ENCODE measurements at places on chromosomes 5 and 9.

- DNase-seq, result no peak
Measured at GRCh38 chr9:23541976-23542375, 284.1 kb downstream of the ELAVL2 start.

DNA sequence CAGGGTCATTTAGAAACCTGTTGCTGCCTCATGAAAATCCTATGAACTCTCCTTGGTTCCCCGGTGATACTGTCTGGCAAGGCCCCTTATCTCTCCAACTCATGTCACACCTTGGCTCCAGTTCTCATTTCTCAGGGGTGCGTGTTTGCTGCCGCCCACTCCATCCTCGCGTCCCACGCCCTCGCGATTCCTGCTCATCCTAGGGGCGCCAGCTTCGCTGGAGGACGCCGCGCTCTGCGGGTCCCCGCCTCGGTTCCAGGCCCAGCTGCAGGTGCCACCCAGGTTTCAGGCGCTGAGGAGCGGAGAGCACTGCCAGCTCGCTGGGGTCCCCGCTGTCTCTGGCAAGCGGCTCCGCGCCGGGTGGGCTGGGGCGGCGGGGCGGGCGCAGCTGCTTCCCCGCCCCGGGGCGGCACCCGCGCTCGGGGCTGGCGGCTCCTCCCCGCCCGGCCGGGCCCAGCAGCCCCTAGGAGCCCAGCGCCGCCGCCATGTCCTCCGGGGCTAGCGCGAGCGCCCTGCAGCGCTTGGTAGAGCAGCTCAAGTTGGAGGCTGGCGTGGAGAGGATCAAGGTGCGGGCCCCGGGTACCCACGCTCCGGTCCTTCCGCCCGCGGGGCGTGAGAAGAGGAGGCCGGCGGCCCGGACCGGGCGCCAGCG is at the start of gene GNG10:
TSS of gene GNG10 (plus strand) at position 456 of the 652 bp plus-strand sequence. CDS start at position 486, 30 bp downstream.
- DNase-seq, result peak; percentile 56

DNA sequence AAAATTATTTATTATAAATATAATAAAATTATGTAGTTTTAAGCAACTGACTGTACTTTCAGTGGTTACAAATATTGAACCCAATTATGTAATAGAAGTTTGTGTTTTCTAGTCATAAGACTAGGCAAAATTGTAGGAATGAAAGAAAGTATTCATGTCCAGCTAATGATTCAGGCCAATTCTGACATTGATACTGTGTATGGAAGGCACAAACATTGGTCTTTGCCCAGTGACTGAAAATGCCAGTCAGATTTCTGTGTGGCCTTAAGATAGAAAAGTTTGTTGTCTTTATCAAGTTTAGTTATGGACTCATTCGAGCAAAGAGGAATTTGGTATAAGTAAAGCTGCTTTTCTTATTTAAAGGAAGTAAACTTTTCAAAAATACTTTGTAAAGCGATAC is 60.3 kb downstream of the SLC12A2 start:
- DNase-seq, result no peak

DNA sequence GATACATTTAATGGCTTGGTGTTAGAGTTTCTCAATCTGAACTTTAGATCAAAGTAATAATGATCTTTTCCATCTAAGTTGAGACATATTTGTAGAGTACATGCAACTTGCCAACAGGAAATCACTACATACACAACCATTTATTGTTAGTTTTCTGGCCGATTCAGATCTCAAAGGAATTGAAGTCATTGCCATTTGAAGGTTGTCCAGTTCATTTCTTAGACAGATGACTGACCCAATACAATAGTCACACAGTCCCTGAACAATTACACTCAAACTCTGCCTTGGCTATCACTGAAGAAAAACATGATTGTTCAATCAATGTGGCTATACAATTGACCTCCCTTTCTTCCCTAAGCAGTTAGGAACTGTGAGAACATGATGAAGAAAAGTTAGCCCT is 753.2 kb upstream of the RIOK2 start:
- DNase-seq, result no peak

- DNase-seq, result no peak
Measured at GRCh38 chr5:17061973-17062470, 125.9 kb upstream of the MYO10 start.

GRCh38 chr5:3345195-3345594 is 250.4 kb upstream of the IRX1 start:
- DNase-seq, result no peak

GRCh38 chr5:136819526-136820302 is 454.4 kb upstream of the TRPC7 start:
- DNase-seq, result no peak

DNA sequence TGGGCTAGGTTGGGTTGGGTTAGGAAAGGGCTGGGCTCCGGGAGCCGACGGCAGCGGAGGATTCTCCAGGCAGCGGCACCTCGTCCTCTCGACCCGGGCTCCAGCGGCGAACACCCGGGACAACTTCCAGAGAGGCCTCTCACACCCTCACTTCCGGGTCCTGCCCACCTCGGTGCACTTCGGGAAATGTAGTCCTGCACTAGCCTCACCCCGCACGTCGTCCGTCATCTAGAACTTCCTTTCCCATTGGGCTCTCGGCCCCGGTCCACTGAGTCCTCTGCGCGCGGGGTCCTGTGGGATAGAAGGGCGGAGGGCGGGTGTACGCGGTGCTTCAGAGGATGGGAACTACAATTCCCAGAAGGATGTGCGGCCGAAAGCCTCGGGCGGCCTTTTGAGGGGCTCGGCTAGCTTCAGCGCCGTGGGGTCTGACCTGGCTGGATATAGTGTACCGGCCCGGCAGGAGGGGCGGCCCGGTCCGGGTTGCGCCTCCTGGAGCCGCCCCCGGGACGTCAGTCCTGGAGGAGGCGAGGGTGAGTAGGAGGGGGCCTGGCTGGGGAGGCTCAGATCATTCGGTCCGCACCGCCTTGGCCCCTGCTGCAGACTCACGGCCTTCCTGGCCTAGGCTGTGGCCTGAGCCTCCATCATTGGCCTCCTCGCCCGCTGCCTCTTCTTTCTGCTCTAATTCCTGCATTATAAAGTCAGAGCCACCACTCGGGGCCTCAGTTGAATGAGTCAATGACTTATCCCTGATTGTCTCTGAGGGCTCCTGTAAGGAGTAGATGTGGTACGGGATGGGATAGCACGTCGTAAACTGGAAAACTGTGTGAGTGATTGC is at the start of the genes ERP44 and INVS:
TSS of gene ERP44 (minus strand) at position 114 of the 835 bp plus-strand sequence. CDS start 160 bp downstream, outside the sequence.
TSS of gene INVS (plus strand) at position 357 of the 835 bp plus-strand sequence. CDS start 5,279 bp downstream, outside the sequence.
- peak; percentile 95 for DNase-seq

DNA sequence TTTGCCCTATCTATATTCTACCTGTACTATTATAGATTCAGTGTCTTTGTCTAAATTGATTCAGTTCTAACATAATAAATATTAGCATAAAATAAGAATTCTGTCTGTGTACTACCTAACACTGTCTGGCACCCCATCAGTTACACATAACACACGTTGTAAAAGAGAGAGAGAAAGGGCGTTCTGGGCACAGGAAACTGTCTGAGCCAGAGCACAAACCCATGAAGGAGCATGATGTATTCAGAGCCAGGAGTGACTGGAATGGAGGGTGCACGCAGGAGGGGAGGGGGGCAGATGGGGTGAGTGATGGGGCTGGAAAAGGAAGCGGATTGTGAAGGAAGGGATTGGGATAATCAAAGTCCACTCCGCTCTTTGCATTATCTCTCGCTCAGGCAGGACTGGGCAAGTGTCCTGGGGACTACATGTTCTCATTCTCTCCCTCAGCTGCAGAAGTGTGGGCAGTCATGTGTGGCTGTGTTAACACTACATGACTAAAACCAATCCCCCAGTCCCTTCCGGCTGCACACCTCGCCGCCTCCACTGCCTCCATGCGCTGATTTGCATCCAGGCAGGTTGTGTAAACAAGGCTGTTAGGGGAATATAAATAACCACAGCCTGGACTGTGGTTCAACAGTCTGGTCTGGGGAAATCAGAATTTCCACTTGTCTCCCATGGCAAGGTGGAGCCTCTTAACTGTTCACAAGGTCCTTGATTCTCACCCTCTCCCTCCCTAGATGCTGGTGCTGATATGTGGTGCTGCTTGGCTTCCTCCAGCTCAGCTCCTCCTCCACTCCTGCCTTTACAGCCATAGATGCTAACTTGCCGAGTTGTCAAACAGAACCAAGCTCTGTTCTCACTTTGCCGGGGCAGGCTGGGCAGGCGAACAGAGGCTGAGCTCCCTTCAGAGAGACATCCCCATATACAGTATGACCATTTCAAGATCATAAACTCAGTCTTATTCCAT is 367.5 kb upstream of the BRINP1 start:
- no peak for DNase-seq

GRCh38 chr5:177123789-177124485 is 9.6 kb upstream of the NSD1 start:
- no peak for DNase-seq

- DNase-seq, result no peak
Measured at GRCh38 chr9:134985451-134985850, 67.7 kb upstream of the FCN1 start.

- DNase-seq, result no peak
Measured at GRCh38 chr5:56913766-56914165, 4.4 kb downstream of the SETD9 start.

DNA sequence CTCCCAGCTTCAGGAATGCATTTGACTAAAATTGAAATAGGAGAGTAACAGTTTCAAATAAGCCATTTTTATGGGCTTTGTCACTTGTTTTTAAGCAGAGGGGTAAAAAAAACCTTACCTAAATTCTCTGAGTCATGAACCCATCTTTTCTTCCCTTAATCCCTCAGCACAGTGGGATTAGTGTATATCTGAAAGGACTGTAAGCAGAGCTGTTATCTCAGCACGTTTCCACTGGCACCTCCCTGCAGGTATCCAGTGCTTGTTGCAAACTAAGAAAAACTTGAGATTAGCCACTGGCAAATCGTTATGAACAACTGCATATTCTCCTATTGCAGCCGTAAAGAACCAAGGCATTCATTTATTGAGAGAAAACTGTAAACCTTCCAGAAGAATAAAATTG is 872.7 kb downstream of the EFNA5 start:
- DNase-seq, result no peak

DNA sequence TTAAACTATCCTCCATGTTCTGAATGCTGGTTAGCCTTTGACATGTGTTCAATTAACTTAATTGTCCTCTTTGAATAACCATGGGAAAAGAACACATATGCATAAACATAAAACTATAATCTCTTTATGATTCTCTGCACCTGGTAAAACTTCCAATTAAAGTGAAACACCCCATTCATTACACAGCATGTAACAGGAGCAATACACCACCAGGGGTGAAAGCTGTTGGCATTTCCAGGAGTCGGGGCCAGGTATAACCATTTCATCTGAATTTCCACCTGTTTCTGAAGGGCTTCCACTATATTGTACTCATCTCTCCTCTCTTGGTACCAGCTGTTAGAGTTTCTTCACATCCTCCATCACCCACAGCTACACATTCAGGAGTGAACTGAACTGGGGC is 303.8 kb downstream of the EDIL3 start:
- no peak for DNase-seq

DNA sequence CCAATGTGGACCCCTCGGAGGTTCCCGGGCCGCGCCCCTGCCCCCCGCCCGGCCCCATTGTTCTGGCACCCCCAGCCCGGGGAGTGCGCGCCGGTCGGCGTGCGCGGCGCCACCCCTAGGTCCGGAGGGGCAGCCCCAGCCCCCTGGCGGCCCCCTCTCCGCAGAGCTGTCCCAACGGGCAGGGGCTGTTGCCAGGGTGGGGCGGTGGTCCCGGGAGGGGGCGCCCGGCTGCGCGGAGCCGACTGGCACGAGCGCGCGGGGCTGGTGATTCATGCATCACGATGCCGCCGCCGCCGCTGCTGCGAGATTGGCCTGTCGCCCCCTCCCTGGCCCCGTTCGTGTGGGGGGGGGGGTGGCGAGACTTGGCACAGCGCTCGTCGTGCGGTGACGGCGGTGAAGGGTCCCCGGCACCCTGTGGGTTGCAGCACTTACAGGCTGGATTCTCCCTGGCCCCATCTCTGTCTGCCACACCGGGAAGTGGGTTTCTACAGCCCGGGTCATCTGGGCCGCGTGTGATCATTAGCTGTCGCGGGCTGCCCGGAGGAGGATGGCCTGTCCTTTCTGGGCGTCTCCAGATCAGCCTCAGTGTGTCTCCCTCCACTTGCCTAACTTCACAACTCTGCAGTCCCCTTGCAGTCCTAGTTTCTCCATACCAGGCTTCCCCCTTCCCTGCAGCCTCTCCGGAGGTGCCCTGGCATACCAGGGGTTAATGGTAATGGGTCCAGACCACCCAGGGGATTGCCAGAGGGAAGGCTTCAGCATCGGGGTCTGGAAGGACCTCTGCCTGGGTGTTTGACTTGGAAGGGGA is 858 bp downstream of the NCS1 start:
- DNase-seq, result peak; percentile 40

DNA sequence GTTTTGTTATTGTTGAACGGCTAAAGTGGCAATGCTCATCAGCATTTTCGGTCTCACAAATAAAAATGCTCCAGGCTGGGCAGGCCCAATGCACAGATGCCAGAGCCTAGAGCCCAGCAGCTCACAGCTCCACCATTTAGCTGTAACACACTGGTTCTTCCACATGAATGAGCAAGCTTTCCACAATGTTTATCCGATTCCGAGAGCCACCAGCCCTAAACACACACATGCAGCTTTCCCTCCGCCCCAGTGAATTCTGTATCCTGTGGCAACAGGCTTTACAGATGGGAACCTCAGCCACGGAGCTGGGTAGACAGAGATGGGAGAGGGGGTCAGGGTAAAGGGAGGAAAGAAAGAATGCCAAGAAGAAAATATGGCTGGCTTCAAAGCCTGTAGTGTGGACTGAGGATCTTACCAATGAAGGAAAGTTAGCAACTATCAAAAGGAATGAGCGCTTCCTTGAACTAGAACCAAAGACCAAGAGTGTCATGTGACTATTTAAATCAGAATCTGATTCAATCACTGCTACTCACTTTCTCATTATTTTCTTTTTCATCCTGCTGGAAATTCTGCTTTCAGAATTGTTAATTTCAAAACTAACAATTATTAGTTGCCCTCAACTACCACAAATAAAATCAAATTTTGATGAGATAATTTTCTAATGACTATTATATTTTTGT is 77.1 kb downstream of the MRPS27 start:
- DNase-seq, result no peak

GRCh38 chr9:32930486-32930885 is 70.9 kb downstream of the APTX start:
- DNase-seq, result no peak

- DNase-seq, result no peak
Measured at GRCh38 chr9:99840072-99840471, 18.4 kb downstream of the NR4A3 start.

DNA sequence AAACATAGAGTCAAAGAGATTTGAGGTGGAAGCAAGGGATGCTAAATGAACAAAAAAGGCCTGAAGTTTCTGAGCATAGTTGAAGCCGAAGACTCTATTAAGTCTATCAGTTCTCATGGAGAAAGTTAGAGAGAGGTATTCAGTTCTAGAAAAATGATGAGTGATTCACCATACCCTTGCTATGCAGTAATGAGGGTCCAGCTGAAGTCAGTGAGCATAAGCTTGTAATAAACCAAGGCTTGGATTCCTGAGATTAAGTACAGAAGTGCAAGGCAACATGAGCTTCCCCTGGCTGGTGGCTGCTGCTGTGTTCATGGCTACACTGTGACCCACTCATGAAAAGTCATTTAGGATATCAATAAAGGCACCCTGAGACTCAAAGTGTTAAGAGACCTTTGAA is 129.7 kb upstream of the MTAP start:
- no peak for DNase-seq

Measured in T-helper 9 cell (primary cell).